ENCODE measurements at places on chromosomes 16 and 17.

GRCh38 chr17:1899403-1900000, 69.7 kb downstream of the RPA1 start:
- DNase-seq, result no peak

- no peak for DNase-seq
These were observed 77.3 kb downstream of the WNT3 start for GRCh38 chr17:46741122-46741730.

DNA sequence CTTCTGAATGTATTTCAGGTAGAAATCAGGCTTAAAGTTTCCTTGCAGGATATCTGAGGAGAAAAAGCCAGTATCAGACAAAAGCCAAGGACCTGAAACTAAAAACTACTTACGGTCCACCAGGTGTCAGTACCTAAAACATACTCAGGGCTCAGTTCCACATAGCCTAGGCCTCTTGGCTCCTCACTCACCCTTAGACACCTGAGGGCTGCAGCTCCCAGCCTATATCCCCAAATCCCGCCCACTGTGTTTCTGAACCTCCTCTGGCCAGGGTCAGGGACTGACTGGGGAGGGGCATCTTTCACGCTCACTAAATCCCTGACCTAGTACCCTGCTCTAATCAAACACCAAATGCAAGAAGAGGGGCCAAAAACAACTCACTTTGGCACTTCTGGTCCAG, 8.8 kb upstream of the ROGDI start:
- no peak for DNase-seq

DNA sequence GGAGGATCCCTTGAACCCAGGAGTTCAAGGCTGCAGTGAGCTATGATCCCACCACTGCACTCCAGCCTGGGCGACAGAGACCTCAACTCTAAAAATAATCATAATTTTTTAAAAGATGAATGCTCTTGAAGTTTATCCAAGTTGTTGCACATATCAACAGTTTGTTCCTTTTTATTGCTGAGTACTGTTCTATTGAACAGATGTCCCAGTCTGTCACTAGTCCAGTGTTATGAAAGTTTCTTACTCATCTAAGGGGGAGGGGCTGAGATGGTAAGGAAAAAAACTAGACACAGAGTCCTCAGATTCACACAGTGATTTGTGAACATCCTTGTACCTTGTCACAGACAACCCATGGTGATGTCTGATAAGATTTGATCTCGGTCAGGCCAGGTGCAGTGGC, 3.9 kb downstream of the ACAP1 start:
- DNase-seq, result no peak

GRCh38 chr17:38750312-38751121, 2.0 kb upstream of the PSMB3 start:
- DNase-seq, result no peak

DNA sequence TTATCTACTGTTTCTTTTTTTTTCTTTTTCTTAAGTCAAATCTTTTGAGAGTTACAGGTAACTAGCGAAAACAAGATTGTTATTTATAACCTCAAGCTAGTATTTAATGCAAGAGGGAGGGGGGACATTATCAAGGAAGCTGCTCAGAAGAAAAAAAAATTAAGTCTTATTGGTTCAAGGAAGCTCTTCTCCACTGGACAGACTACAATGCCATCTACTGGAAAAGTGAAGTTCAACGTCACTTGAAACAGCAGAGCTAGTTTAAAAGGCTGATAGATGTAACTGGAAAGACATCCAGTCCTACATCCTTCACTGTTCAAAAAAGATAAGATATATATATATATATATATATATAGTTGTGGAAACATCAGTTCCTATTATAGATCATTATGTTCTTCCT, 418.0 kb upstream of the PSMD7 start:
- no peak for DNase-seq

- no peak for DNase-seq
These were observed 24.4 kb upstream of the GPT2 start for GRCh38 chr16:46859719-46860152.

DNA sequence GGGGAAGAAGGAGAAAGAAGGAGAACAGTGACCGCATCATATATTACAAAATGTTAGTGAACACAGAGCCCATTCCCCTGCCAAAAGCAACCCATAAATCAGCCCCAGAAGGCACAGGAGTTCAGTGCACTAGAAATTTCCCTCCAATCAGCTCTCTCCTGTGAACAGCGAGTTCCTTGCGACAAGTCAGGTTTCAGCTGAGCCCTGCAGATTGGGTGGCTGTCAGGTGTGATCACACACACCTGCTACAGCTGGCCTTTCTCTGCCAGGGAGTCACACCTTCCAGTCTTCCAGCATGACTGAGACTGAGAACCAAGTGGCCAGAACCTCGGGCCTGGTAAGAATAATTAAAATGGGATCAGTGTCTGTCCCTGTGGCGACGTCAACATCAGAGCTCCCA, 60.2 kb downstream of the SHISA9 start:
- DNase-seq, result no peak

GRCh38 chr17:68356949-68357455, 65.7 kb downstream of the ARSG start:
- DNase-seq, result no peak

DNA sequence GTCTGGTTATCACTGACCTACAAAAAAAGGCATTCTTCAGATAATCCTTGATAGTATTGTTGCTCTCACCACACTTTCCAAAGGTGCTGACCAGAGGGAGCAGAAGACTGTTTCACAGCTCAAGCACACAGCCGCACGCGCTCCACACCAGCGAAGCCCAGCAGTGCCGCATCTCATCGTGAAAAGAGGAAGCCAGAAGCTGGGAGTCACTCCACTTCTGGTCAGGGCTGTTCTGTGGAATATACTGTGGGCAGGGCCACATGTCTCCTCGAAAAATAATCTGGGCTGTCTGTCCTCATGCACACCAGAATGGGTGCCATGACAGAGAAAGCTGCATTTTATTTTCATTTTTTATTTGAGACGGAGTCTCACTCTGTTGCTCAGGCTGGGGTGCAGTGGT, 7.3 kb upstream of the PRSS36 start:
- no peak for DNase-seq

DNA sequence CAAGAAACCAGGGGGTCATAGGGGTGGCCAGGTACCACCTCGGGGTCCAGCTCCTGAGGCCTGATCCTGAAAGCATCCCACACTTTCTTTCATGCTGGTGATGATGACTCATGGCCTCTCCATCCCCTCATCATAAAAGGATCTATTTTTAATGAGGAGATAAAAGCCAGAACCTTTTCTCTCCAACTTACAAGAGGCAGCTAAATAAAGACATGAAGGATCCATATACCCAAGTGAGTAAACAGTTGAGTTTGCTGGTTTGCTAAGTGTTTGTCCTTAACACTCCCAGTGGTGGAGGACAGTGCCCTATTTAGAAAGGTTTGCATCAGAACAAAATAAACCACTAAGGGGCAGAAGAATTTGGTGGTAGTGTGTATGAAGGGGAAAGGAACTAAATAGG, 383.8 kb downstream of the GRIN2A start:
- no peak for DNase-seq

DNA sequence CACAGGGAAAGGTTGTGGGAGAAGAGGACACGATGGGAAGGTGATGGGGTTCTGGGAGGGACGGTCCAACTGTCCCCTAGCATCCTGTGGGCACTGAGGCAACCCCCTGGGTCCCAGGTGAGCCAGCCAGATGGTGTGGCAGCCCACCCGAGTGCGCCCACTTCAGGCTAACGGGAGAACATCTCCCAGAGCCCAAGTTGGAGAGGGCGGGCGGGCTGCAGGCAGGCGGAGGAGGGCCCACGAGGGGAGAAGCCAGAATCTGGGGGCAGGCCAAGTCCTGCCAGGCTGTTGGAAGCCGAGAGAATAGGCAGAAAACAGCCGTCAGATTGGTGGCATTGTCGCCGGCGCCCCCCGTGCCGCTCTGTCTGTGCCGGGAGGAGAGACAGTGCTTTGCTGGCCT, 13.8 kb upstream of the ABCC3 start:
- DNase-seq, result no peak

DNA sequence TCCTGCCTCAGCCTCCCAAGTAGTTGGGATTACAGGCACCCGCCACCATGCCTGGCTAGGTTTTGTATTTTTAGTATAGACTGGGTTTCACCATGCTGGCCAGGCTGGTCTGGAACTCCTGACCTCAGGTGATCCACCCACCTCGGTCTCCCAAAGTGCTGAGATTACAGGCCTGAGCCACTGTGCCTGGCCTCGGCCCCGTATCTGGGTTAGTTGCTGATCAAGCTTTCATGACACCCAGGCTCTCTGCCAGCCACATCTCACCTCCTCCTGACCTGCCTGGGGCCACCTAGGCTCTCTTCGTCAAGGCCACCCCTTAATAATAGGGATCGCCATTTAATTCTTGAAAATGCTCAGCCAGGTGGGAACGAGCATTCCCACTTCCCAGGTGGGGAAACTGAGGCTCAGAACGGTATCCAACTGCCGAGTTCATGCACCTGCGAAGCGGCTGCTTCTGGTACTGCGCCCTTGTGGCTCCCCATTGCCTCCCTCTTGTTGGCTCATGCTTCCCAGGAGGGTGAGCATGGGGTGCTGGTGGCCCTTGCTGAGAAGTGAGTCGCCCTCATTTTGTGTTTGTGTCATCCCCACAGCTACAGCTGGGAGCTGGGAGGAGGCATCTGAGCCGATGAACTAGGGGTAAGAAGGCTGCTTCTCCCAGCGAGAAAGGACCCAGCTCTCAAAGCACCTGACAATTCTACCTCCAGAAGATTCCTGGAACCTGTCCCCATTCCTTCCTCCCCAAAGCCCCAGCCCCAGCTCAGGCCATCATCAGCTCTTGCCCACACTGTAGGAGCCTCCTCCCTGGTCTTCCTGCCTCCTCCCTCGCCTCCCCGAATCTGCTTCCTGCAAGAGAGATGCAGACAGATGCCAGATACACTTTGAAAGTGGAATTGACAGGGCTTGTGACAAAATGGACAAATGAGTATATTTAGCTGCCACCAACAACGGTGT, 17.3 kb upstream of the SNN start:
- DNase-seq, result no peak

- DNase-seq, result no peak
These were observed 762 bp downstream of the PYCARD start for GRCh38 chr16:31201582-31202413.

DNA sequence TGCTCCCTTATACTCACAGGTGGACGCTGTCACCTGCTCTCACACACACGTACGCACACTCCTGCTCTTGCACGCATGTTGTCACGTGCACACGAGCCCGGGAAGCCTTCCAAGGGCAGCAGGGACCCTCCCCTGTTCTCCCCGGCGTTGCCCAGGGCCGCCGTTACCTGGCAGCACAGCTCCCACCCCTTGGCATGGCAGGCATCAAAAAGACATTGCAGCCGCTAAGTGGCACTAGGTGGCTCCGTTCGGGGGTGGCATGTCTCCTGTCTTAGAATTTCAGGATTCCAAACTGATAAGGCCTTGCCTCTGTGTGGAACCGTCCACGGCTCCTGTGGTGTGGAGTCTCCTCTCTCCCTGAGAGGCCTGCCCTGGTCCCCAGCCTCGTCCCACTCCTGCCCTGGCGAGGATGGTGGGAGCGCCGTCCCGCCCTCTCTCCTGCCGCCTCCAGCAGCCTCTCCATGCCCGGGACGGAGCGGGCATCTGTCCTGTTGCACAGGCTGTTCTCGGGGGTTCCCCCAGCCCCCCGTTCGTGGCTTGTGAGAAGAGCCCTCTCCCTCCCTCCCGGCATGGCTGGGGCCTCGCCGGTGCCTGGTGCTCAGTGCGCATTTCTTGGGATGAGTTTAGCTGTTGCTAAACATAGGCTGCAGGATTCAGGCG, 126.7 kb upstream of the GSE1 start:
- no peak for DNase-seq

GRCh38 chr17:22516861-22517636, 824.7 kb downstream of the KCNJ18 start:
- DNase-seq, result no peak

- no peak for DNase-seq
These were observed 4.4 kb downstream of the SCPEP1 start for GRCh38 chr17:56982312-56982711.
